ENCODE measurements at places on chromosomes 13 and 19.

- DNase-seq = no peak
These were observed 22.7 kb downstream of the MIPEP start for GRCh38 chr13:23866420-23867026.

DNA sequence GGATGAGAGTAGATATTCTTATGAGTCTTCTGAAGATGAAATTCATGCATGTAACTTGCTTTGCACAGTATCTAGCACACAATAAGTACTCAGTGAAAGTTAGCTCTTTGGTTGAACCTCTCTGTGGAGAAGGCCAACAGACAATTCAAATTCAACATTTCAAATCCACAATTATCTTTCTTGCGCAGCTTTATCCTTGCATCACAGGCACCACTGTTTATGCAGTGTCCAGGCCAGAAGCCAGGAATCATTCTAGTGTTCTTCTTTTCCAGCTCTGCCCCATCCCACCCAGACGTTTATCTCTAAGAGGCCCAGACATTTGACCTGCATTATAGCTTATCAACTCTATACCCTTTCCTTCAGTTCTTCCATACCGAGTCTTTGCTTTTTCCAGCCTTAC lies 254.7 kb upstream of the OBI1 start:
- no peak for DNase-seq

GRCh38 chr19:6063576-6064335 lies 46.5 kb downstream of the RFX2 start:
- DNase-seq = no peak

- DNase-seq = no peak
These were observed 70.4 kb upstream of the CACNA1A start for GRCh38 chr19:13576726-13577125.

DNA sequence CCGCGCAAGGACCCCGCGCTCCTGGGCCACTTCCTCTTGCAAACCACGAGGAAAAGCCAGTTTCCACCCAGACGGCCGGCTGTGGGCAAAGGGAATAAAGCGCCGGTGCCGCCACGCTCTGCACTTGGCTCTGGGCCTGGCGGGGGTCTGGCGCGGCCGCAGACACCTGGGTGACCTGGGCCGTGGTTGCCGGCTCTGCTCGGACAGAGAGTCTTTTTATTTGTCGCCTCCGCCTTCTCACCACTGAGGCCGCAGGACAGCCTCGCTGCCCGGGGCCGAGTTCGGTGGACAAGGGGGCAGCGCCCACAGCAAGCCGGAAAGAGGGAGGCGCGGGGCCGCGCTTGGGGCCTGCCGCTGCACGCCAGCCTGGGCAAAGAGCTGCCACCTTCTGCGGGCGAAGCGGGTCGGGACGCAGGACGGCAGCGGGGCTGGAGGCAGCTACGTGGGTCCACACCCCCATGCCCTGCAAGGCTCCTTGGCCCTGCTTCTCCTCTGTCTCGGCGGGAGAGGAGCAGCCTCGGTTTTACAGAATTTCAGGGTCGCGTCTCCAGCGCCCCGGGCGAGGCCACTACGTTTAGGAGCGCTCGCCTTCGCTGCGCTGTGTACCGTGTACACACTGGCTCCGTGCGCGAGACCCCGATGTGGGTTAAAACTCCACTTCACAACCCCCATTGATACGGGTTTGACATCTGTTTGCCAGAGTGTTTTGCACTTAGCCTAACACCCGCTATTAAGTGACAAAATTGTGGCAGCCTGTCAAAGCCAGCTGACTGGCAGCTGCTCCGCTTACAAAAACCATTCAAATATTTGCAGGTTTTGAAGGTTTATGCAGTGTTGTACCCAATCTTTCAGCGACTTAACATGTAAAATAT lies 13.0 kb upstream of the SOX1 start:
- DNase-seq = no peak

GRCh38 chr19:40465025-40465556 lies 454 bp downstream of the BLVRB start:
- DNase-seq = no peak

DNA sequence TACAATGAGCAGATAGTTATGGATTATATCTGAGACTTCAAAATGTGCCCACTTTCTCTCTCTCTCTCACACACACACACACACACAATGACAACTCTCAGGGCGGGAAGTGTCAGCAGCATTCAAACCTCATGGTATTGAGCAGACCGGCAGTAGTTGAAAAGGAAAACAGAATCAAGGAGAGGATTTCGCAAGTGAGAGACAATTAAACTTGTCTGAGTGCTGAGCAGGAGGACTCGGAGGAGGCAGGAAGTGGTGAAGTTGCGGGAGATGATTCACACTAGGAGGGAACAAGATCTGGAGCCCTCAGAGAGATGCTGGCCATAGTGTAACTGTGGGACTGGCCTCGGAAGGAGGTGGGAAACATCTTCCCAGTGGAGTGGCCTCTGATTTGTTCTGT lies 353.1 kb downstream of the EFNB2 start:
- no peak for DNase-seq

DNA sequence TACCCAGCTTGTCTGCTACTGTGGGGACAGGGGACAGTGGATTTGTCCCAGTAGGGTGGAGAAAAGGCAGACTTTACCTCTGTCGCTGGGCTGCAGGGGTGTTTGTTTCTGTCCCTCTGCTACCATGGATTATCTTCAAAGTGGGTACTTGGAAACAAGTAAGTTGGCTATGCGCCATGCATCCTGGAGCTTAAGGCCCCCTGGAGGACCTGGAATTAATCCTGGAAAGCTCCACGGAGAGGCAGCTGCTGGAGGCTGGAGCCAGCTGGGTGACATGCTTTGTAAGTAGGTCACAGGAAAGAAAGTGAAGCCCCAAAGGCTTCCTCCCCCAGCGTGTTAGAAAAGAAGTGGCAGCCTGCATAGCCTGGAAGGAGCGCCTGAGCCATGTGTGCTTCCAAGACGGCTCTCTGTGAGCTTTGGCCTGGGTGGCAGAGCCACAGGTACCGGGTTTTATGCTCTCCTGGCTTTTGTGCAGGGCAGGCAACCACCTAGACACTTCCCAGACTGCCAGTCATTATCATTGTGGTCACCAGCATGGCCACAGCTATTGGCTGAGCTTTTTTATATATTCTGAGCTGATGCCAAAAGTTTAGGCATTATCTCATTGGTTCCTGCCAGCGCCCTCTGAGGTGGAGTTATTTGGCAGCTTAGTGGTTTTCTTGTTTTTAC lies 9.5 kb downstream of the B3GLCT start:
- peak; percentile 29 for DNase-seq

- peak; percentile 75 for DNase-seq
These were observed 9.1 kb downstream of the LYL1 start for GRCh38 chr19:13093407-13094105.

DNA sequence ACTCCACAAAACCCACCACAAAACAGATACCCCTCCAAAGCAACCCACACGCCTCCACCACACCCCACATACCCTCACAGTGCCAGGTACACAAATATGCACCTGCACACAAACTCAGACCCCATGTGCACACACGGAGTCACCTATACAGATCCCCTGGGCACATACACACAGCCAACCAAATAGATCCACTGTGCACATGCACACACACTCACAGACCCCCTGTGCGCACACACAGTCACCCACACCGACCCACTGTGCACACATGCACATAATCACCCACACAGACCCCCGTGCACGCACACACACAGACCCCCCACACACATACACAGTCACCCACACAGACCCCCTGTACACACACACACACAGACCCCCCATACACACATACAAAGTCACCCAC lies 107.8 kb downstream of the HSPH1 start:
- no peak for DNase-seq

DNA sequence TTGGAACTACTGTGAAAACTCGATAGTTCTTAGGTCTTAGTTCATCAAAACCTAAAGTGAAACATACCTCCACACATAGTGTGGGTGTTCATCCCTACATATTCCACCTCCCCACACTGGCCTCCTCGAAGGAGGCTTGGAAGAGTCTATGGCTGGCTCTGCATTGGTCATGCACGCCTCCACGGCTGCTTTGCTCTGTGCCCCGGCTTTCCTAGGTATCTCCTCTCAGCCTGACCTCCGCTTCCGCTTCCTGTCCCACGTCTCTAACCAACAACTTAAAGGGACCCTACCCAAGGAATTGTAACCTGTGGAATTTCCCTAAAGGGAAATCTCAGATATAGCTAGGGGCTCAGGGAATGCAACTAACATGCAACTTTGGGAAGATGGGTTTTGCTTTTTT lies 79.7 kb upstream of the MBNL2 start:
- DNase-seq = no peak
